Occipital lobe (tissue), 3 donors: ENCODE measurements at places on chromosomes 2 and 18.

DNA sequence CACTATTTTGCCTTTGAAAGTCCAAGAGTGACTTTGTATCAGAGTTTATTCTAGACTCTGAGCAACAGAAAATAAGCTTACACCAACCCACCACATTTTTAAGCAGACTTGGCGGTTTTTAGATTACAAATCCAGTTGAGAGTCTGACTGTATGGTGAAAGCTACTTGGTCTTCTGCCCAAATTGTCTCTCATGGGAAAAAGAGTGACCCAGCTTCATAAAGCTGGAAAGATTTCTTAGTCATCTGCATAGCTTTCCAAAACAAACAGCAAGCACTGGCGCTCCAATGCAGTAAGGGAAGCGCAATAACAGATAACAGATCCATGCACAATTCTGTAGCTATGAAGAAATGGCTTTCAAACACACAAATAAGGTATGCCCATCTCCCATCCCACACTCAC, 7.1 kb downstream of the DSG1 start:
- no peak for DNase-seq

GRCh38 chr2:217753460-217754200, 249.2 kb downstream of the TNS1 start:
- no peak for DNase-seq

DNA sequence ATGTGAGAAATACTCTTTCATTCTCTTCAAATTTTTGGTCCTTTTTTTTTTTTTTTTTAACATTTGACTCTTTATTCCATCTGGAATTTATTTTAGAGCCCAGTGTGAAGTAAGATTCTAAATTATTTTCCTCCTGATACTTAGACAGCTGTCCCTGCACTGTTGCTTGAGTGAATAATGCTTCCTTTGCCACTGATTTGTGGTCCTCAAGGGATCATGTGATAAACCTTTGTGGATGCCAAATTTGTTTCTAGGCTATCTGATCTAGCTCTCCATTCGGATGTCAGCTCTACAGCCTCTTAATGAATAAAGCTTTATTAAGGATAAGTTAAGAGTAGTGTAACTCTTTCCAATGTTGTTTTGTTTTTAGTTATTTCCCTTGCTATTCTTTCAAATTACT, 142.3 kb downstream of the SMAD7 start:
- no peak for DNase-seq

DNA sequence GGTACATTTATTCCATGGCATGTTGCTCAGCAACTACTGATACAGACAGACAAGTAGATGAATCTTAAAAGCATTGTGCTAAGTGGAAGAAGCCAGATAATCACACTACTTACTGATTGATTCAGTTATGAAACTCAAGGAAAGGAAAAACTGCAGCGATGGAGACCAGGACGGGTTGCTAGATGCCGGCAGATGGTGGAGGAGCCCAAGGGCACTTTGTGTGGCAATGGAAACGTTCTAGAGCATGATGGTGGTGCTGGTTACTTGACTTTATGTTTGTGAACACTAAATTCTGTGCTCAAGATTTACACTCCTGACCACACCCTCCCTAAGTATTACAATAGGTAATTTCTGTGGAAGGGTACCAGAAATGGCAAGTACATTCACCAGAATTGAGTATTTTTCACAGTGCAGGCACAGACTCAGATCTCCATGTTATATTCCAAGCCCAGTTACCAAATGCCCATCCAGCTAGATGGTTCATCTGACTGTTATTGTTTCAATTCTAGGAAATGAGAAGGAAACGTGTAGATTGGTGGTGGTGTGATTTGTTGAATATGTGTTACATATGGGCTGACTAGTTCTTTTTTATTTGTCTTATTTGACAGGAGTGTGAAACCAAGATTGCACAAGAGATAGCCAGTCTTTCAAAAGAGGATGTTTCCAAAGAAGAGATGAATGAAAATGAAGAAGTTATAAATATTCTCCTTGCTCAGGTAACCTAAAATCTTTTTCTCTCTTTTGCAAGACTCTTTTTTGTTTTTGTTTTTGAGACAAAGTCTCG, 55.1 kb downstream of the RALBP1 start:
- DNase-seq: no peak

- DNase-seq: no peak
Measured at GRCh38 chr2:18379870-18380269, 180.6 kb downstream of the RDH14 start.

- DNase-seq: no peak
Measured at GRCh38 chr2:169361706-169362117, 622 bp downstream of the LRP2 start.
